Body of pancreas (tissue), 4 donors: ENCODE measurements at places on chromosomes 7 and 10. TPM values are rescaled to one million over a fixed set of nuclear protein-coding genes. Genes with fewer than 3 reads are reported as not detected.

DNA sequence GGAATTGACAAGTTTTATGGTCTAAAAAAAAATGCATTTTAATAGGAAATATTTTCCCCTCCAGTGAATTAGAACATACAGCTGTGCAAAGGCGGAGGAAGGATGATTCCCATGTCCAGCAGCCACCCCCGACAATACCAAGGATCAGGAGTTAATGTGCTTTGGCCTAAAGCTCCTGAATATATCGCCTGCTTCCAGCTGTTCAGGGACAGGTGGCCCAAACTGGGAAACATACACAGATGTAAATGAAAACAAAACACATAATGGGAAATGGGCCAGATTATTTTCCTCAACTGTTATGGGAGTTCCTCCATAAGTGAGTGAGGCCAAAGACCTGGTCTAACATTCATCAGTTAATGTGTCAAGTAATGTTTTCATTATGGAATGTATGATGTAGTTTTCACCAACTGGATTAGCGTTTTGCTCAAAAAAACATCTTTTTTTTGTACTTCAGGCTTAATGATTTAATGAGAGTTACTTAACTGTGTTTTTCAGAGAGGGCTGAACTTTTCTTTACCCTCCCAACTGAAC lies 55.1 kb upstream of the LAMB1 start:
- no peak for DNase-seq

DNA sequence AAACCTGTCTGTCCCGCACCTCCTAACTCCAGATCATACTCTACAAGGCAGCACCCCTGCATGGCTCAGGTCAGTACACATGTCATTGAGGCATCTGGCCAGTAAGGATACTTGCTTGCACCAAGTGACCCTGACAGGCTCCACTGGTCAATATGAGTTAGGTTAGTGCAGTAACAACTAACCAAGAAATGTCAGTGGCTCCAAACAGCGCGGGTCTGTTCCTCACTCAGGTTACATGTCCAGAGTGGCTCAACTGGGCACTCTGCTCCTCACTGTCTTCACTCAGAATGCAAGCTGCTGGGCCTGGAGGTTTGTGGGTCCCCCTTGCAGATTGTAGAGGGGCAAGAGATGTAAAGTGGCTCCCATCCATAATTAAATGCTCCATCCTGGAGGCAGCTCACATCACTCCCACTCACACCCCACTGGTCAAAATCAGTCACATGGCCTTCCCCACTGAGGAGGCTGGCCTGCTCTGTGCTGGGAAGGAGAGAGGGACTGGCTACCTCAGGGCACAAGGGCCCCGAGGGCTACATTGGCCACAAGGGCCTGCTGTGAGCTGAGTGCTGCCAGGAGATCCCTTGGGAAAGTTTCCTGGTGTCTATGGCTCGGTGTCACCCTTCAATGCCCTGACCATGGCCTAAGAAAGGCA lies 109.1 kb upstream of the GDF10 start:
- DNase-seq = no peak

- no peak for DNase-seq
These were observed 150.2 kb downstream of the DGKB start for GRCh38 chr7:14752301-14752700.

DNA sequence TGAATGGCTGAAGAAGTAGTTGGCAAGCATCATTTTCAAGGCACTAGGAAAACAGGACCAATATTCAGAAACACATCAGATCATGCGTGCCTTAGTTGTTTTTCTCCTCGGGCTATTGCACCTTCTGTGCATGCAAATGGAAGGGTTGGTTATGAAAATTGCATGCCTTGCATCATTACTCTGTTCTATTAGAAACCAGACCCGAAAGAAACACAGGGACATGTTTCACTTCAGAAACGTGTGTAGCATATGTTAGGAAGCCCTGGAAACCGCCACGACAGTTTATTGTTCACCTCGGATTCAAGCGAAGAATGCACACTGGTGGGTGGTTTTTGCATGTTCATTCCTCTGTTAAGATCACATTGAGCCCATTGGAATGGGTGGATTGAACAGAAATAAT lies 214.7 kb downstream of the FRMD4A start:
- DNase-seq = no peak

DNA sequence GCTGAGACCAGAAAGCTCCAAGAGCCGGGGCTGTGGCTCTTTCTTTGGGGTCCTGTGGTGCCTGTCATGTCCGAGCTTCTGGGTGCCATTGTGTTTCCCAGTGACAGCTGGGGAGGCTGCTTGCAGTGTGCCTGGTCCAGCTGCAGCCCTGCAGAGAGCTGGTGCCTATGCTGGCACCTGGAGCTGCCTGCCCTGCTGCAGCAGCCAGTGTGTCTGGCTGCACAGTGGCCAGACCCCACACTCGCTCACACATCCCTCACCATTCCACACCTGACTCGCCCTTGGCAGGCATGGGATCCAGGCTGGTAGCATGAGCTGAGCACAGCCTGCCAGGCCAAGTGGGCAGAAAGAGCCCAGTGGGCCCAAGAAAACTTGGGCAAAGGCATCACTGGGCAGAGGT lies 635.1 kb upstream of the SEMA3D start:
- no peak for DNase-seq

Gene MALRD1
- 1.3 TPM for total RNA-seq

Gene KIFBP
- total RNA-seq = 16.9 TPM

Gene SLC26A5
- total RNA-seq = not detected
